Choroid plexus epithelial cell (primary cell): ENCODE measurements at places on chromosomes 13 and 19.

DNA sequence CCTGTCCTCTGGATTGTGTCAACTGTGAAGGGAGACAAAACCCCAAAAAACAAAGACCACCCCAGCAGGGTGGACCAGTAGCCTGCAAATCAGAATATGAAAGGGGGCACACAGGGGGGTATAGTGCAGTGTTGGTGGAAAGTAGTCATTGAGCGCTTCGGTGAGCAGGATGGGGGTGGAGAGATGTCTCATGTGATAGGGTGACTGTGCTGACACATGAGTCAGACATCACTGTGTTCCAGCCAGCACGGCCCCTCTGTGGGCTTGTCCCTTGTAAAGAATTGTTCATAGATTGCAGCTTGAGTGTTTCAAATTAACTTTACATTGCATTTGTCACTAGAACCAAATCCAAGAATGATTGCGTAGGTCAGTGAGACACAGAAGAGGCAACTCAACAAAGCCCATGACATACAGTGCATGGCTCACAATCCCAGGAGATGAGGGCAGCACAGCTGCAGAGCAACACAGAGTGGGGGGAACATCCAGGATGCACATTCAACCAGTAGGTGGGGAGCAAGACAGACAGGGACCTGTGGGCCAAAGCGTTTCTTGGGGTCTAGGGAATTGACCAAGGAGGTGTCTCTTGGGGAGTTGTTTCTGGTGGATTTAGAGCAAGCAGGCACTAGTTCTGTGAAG, 7.5 kb downstream of the ZNF440 start:
- DNase-seq: peak; percentile 26

- DNase-seq: no peak
Measured at GRCh38 chr19:35729763-35730162, 12.0 kb downstream of the KMT2B start.

GRCh38 chr13:40272776-40273139, 393.7 kb downstream of the FOXO1 start:
- DNase-seq: peak; percentile 32

- no peak for DNase-seq
Measured at GRCh38 chr13:111868716-111869115, 198.2 kb upstream of the SOX1 start.

GRCh38 chr13:26529441-26529840, 28.0 kb upstream of the WASF3 start:
- DNase-seq: peak; percentile 83

GRCh38 chr13:77381059-77381458, 54.2 kb upstream of the MYCBP2 start:
- no peak for DNase-seq

DNA sequence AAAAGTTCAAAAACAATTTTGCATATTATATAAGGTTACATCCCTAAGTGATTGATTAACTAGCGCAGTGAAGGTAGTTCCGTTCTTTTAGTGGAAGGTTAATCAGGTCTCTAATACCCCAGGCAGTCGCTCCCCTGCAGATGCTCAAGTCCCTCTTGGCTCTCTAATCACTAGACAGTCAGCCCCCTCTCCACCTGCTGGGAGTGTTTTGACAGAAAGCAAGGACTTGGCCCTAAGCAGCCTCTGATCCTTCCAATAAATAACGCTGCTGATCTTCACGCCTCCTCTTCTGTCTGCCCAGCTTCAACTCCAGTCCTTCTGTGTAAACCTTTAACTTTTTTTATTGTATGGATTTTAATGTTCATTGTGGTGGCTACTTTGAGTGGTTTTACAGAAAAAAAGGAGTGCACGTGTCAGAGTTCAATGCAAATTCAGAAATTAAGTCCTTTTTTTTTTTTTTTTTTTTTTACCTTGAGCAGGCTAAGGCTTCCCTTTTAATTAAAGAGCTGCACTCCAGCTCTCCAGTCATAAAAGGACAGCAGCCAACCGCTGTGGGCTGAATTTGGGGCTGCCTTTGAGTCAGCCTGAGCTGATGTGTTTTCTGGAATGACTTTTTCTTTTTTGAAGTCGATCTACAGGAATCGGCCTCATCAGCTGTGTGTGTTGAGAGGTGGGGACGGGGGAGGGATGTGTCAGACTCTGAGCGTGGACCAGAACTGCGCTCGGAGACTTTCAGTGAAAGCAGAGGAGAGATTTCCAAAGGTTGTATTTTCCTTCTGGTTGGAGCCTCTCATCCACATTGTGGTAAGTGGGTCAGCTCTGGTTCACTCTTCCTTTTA, 33.8 kb upstream of the MYO16 start:
- DNase-seq: peak; percentile 12

DNA sequence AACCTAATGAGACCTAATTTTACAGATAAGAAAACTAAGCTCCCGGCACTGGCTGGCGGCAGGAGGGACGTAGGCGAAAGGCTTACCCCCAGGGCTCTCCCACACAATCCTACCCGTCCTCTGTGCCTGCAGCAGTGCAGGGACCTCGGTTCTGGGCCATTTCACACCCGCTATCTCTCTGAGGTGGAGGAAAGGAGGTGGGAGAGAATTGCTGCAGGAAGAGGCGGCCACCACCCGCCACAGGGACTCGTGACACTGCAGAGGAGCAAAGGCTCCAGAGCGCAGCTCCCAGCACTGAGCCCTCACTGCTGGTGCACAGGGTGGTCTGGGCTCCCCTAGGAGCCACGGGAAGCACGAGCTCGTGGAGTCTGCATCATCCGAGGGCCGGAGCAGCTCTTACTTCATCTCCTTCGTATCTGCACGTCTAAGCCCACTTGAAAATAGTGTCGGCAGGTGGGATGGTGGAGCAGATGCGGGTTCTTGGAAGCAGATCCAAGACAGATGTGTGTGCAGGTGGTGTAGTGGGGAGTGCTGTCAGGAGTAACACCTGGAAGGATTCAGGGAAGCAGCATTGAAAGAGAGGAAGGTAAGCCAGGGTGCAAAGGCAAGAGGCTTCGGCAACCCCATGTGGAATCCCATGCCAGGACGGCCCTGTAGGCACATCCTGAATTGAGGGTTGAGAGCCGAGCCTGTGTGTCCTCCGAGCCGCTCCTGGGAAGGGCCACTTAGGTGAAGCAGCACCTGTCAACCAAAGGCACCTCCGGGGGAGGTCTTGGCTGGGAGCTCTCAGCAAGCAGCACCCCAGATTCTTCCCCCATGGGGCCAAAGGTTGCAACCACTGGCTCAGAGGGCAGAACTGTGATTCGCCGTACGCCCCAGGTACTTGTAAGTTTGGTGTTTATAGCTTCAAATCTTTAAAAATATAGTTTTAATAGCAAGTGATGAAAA, 115.8 kb upstream of the SPACA7 start:
- DNase-seq: no peak

DNA sequence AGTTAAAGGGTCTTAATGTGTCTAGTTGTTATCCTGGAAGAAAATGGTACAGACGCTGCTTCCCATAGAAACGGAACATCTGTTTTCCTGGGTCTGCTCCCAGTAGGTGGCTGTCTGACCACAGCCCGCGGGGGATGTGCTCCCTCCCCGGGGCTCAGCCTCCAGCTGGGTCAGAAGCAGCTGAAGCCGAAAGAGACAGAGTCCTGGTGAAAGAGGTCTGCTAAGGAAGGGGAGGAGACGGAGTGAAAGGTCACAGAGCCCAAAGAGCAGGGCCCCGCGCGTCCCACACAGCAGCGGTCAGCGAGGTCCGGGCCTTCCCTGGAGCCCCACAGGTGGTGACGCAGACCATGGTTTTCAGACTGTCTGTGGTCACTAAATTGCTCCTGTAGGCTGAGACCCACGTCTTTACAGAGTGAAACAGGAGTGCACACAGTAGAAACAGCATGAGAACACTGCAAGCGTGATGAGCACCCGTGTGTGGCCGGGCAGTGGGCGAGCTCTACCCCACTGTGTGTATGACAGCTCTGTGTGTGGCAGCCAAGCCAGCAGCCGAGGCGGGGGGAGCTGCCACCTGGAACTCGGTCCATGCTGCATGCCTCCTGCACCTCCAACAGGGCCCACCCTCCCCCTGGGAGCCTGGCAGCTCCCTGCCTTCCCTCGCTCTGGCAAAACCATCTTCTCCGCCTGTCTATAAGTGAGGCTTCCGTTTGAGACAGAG, 52.0 kb upstream of the C13orf46 start:
- DNase-seq: peak; percentile 95

GRCh38 chr19:12695997-12696365, 450 bp downstream of the FBXW9 start:
- DNase-seq: no peak

DNA sequence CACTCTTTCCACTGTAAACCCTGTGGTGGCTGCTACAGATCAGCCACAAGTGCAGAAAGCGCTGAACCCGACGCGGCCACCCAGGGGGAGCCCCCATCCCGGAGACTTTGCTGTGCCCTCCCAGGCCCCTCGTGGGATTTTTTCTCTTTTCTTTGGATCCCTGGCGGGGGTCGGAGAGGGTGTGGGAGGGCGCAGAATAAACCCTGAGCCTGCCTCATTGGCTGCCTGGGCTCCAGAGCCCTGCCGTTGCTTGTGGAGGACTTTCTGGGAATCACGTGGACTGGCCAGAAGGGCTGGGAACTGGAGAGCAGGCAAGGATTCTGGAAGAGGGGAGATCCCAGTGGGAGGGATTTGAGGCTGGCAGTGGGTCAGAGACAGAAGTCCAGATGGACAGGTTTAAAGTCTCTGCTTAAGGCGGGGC, 24.9 kb downstream of the GADD45B start:
- no peak for DNase-seq

- no peak for DNase-seq
Measured at GRCh38 chr19:46611776-46612175, 10.6 kb downstream of the CALM3 start.

- no peak for DNase-seq
Measured at GRCh38 chr19:53646144-53646543, 14.3 kb downstream of the DPRX start.

- no peak for DNase-seq
Measured at GRCh38 chr13:54733639-54734038, 1705.0 kb downstream of the OLFM4 start.

DNA sequence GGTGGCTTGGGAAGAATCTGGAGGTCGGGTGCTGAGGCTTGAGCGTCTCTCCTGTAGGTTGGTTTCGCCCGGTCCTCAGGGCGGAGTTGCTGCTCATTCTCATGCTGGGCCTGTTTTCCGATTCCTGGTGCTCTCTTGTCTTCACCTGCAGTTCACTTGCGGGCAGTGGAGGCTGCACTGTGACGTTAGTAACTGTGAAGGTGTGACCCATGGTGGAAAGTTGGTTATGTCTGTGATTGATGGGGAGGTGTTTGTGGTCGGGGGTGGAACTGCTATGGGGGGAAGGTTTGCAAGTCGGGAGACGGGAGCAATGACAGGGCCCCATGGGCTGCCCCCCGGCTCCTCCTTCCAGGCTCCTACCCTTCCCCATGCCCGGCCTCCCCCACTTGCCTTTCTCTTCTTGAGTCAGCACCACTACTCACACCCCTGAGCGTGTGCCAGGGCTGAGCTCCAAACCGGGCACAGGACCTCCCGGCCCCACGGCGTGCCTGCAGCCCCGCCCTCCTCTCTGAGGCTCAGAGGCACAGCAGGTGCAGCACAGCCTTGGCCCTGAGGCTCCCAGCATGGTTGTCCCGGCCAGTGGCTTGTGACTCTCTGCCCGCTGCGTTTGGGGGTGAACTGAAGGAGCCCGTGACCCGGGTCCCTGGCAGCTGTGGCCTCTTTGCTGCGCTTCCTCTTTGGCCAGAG, 79.1 kb downstream of the ATP11A start:
- DNase-seq: no peak

DNA sequence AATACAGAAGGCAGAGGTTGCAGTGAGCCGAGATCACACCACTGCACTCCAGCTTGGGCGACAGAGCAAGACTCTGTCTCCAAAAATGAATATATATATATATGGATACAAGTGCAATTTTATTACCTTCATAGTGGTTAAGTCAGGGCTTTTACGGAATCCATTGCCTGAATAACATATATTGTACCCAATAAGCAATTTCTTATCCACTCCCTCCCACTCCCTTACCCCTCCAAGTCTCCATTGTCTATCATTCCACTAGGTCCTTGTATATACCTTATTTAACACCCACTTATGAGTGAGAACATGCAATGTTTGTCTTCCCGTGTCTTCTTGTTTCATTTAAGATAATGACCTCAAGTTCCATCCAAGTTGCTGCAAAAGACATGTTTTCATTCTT, 48.3 kb upstream of the AKAP11 start:
- DNase-seq: no peak

GRCh38 chr19:44749994-44750393, 1.5 kb downstream of the BCL3 start:
- no peak for DNase-seq

GRCh38 chr19:806815-807421, 9.7 kb downstream of the PTBP1 start:
- DNase-seq: no peak

GRCh38 chr13:73967397-73968165, 166.6 kb downstream of the KLF12 start:
- DNase-seq: peak; percentile 17

DNA sequence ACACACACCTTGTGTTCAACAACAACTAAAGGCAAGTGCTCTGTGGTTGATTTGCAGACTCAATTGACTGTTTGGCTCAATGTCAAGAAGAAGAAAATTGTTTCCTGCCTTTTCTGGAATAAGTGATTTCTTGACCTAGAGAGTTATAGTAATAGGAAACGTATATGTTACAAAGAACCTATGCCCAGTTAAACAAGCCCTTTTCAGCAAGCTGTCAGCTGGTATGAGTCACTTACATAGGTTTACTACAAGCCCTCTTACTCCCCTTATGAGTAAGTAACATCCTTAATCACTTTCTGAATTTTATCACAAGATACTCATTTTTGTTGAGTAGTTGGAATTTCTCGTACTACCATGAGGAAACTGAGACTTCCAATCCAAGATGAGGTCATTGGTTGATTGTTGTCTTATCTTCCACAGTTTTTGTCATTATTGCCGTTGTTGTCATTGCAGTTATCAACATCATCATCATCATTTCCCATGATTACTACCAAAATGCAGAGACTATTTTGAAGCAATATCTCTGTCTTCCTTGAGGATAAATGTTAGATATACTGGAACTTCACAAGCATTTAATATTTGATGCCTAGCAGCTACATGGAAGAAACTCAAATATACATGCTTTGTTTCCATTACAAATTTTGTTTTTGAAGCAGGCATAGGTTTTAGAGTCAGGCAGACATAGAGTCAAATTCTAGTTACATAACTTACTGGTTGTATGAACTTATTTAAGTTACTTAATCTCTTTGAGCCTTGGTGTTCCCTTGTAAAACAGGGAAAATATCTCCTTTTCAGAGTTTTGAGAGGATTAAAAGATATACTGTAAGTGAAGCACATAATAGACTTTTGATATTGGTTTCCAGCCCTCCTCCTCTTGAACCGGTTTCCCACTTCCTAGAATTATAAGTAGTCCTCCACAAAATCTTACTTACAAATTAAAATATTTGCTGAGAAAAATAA, 106.0 kb downstream of the RAP2A start:
- DNase-seq: peak; percentile 62

- peak; percentile 90 for DNase-seq
Measured at GRCh38 chr19:16608290-16608739, 19.7 kb downstream of the MED26 start.
